ENCODE measurements at places on chromosomes 12 and 14.

DNA sequence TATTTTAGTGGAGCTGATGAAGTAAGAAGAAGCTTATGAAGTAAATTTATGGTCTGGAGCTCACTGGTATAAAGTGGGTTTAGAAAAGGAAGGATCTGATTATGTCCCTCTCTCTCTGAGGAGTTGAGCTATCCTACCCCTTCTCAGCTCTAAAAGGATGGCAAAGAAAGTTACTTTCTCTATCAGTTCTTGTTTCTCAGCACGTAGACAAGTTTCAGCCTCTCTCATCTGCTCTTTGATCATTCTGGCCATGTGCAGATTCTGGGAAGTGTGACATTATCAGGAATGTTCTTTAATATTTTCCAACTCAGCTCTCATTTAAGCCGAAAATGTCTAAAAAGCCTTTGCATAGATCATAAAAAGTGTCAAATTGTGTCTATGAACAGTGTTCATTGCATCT is 5.8 kb upstream of the EGLN3 start:
- DNase-seq, result no peak

DNA sequence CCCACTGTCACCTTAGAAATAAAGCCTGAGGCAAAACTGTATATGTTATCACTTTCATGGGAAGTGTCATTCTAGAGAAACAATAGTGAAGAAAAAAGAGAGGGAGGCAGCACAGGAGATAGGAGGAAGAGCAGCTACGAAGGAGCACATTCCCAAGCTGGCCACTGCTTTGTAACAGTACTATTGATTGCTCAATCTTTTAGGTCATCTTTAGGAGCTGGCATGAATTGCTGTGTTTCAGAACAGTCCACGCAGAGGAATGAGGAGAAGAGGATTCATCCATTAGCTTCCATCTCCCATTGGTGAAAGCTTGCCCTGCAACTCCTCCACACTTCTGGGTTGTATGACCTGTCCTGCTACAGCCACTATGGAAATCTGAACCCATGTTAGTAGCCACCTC is 372.5 kb upstream of the DDHD1 start:
- DNase-seq, result no peak

- no peak for DNase-seq
Measured at GRCh38 chr12:24746006-24746671, 202.8 kb downstream of the BCAT1 start.

GRCh38 chr14:38213001-38213400 is 5.3 kb downstream of the SSTR1 start:
- DNase-seq, result no peak

GRCh38 chr14:91509083-91509877 is 830 bp downstream of the PPP4R3A start:
- DNase-seq, result peak; percentile 20

- no peak for DNase-seq
Measured at GRCh38 chr12:96186607-96187301, 7.4 kb upstream of the ELK3 start.

DNA sequence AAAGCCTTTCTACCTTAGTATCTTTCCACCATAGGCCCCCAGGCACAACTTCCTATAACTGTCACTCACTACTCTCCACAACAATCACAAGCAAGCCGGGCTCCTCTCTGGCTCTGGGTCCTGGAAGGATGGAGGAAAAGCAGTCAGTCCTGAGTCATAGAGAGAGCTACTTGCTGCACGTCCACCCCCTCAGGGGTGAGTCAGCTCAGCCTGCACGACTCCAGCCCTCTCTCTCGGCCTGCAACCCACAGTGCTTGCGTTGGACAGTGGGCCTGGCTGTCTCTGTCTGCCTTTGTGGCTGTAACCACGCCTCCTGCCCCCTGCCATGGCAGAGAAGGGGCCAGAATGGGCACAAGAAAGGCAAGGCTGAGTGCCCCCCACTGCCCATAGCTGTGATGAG is 154.1 kb upstream of the FKBP4 start:
- no peak for DNase-seq
